ENCODE measurements at places on chromosomes 2 and 18.

DNA sequence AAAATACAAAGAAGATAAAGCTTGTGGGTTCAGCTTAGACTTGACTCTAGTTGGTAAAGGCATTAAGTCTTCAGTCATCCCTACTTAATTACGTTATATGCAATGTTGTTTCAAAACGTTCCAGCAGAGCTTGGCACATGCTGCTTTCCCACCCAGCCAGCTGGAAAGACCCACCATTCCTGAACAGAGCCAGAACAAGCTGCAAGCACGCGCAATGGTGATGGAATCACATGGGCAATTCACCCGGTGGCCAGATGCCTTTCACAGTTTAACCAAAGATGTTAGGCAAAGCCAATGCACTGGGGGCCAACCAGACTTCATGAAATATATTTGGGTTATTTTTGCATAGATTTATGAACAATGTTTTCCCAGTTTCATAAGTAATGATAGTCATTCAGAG, 123.4 kb upstream of the CDH20 start:
- DNase-seq: no peak

- DNase-seq: no peak
These were observed 78.8 kb upstream of the PELI1 start for GRCh38 chr2:64223055-64223454.

- DNase-seq: no peak
These were observed 534.8 kb downstream of the DCC start for GRCh38 chr18:52874774-52875173.

DNA sequence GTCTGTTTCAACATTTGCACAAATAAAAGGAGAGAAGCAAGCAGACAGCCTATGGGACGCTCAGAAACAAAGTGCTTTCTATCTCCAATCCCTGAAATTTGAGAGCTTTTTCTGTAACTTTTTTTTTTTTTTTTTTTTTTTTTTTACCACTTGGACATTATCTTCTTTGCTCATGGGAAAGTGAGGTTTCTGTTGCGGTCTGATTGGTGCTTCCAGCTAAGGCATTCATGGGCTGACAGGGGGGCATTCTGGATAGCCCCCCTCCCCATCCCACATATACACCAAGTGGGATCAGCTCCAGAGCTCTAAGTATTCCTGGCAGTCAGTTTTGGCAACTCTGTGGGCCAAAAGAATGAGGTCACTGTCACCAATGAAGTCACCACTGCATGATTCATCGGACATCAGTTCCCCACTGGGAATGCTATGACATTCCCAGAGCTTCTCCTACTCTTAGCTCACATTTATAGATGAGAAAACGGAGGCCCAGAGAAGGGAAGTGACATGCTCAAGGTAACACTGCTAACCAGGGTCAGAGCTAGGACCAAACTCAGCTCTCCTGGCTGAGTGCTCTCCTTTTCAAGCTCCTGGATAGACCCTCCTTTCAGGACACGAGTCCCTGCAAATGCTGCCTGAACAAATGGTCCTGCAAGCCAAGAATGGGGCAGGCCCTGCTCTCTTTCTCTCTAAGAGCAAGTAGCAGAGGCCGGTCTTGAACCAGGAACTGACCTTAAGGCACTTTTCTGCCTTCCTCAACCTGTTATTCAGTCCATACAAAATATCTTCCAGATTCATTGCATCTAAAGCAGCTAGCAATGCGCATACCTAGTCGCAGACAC, 61.3 kb downstream of the TMEM247 start:
- no peak for DNase-seq

GRCh38 chr2:172465417-172466334, 38.3 kb downstream of the ITGA6 start:
- DNase-seq: no peak

DNA sequence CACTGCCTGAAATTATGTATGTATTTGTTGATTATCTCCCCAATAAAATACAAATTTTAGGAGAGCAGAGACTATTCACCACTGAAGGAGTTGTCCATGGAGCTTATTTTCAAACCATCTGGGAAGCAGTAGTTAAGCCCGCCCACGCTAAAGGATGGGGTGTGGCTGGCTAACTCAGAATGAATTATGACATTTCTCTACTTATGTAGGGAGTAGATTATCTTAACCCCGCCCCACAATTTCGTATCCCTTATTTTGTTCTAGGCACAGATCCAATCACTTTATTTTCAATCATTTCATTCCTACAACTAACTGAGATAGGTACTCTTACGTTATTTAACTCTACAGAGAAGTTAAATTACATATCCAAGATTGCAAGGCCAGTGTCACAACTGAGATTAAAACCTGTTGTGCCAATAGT, 1.4 kb upstream of the LAPTM4A start:
- DNase-seq: no peak

GRCh38 chr2:28595323-28595722, 99.5 kb downstream of the PLB1 start:
- no peak for DNase-seq

DNA sequence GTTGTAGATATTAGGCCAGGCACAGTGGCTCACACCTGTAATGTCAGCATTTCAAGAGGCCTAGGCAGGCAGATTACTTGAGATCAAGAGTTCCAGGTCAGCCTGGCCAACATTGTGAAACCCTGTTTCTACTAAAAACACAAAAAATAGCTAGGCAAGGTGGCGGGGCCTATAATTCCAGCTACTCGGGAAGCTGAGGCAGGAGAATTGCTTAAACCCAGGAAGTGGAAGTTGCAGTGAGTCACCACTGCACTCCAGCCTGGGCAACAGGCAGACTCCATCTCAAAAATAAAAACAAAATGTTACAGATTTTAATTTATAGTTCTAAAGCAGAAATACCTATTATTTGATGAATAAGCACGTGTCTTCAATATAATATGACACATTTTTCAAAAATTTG, 65.6 kb upstream of the UBXN4 start:
- no peak for DNase-seq

- DNase-seq: no peak
These were observed 192.1 kb upstream of the NCKAP5 start for GRCh38 chr2:133760376-133760775.

DNA sequence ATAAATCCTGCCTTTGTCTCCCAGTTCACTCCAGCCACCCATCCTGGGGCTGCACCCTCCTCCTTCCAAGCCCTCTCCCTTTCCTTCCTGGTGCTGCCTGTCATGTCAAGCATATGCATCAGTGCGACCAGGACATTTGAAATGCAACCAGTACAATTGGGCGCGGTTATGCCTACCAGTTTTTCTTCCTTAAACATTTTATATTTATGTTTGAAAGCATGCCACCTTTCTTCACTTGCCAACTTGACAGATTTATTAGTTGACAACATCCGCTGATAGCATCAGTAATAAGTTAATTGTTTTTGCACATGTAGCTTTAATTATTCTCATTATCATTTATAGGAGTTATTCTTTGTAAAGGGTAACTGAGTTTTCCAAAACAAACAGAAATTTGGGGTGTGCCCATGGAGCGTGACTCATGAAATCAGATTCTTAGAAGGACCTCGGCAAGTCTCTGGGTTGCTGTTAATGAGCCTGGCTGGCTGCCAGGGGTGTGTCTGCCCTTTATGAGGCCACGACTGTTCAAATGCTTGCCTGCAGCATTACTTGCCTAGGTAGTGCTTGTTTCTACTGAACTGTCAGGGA, 32.8 kb upstream of the IL1B start:
- no peak for DNase-seq

DNA sequence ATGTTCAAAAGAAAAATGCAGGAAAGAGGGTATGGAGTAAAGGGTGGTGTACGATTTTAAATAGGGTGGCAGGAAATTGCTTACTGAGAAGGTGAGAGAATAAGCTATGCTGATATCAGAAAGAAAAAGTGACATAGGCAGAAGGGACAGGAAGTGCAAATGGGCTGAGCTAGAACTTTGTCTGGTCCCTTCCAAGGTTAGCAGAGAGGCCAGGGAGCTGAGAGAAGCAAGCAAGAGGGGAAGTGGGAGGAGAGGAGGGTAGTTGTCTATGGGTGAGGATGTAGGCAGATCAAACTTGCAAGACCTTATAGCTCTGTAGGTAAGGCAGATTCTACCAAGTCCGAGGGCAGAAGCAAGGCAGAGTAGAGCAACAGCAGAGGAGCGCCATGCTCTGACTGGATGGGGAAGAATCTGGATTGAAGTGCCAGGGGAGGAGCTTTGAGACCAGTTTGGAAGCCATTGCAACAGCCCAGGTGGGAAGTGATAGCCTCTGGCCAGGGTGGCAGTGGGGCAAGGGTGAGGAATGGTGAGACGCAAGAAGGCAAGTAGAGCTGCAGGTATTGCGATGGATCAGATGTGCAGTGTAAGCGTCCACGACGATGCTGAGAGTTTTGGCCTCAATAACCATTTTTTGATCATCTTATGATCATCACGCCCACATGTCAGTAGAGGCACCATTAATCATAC, 134.4 kb upstream of the APCDD1 start:
- DNase-seq: no peak

DNA sequence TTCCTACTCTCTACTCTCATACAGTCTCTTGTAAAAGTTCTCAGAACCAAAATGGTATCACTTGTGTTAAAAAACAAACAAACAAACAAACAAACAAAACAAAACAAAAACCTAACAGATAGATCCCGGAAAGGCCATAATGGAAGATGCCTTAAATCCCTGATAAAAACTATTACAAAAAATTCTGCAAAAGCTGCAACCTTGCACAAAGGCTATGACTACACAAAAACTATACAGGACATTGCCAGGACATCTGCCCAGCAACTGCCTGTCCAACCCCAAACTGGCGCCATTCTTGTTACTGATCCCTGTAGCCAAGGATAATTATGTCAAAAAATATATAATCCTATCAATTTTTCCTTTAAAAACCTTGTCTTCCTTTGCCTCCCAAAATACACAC, 36.3 kb upstream of the LONRF2 start:
- DNase-seq: no peak

DNA sequence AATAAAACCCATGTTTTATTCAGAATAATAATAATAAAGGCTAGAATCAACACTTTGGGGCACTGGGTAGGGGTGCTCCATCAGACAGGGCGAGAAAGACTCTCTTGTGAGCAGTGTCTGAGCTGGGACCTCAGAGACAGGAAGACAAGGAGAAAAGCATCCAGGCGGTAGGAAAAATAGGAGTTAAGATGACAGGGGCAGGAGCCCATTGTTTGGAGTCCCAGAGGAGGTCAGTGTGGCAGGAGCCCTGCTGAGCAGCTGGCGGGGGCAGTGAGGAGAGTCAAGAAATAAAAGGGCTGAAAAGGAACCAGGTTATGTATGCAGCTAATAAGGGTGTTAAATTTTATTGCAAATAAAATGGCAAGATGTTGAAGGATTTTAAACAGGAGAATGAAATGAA, 457.4 kb downstream of the FBXO15 start:
- no peak for DNase-seq

- DNase-seq: no peak
These were observed 80.3 kb upstream of the TSPYL6 start for GRCh38 chr2:54336136-54336976.

- DNase-seq: no peak
These were observed 95.7 kb upstream of the SLC39A10 start for GRCh38 chr2:195561116-195561921.

- DNase-seq: no peak
These were observed 3.9 kb upstream of the TNS1 start for GRCh38 chr2:218006741-218007140.

GRCh38 chr2:126699716-126700581, 44.0 kb downstream of the GYPC start:
- no peak for DNase-seq

- DNase-seq: no peak
These were observed 927.3 kb upstream of the CDH2 start for GRCh38 chr18:29104227-29104626.

DNA sequence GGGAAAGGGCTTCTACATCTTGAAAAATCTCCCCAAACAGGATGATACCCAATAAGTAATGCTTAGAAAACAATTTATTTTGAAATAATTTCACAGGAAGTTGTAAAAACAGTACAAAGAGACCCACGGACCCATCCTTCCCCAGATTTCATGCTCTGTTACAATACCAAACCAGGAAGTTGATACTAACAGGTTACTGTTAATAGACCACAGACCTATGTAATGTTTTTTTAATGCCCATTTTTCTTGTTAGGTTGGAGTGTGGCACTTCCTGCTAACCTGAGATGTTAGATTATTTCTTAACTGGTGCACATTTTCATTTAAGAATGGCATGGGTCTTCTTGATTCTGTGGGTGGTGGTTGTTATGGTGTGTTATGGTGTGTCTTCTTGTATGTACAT, 21.4 kb upstream of the MGAT5 start:
- DNase-seq: no peak

DNA sequence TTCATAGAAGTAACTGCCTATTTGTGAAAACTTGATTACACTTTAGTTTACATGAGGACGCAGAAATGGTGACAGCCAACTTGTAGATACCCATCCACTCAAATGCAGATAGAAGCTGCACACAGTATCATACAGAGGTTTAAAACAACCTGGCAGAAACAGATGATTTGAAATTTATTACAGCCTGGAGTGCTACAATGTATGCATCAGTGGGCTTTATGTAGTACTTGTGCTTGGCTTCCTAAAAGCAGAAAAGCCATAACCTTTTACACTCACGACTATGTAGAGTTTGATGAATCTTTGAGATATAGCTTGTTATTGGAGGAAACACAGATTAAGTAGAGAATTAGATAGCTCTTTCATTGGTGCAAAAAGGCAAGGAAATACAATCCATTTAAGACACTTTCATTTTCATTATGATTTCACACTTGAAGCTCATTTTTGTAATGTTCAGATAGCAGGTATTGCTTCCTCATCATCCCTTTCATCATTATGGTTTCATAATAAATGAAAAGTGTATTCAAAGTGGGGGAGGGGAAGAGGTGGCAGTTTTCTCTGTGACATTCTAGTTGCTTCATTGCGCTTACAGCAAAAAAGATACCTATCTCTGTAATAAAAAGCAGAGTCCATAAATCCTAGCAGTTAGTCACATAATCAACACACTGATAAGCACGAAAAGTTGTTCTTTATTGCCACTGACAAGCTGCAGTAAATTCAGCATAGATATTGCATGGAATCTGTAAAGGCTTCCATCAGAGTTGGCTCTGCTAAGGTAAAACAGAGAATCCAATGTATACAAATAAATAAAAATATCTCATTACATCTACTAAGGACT, 789.8 kb upstream of the FSHR start:
- no peak for DNase-seq

GRCh38 chr2:129656081-129656598, 323.3 kb upstream of the RAB6C start:
- DNase-seq: no peak

DNA sequence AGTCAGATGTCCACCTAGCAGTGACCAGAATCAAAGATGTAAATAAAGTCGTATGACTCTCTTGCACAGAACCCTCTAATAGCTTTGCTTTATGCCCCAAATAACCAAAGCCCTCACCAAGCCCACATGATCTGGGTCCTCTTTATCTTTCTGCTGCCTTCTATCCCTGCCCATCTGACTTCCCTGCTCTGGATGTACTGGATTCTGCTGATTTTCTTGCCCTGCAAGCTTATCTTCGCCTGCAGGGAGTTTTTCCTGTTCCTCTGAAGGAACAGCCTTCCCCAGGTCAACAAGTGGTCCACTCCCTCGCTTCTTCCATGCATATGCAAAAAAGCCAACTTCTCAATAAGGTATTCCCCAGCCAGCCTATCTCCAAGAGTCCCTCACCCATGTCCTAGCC, 18.7 kb downstream of the IL36B start:
- no peak for DNase-seq

GRCh38 chr18:79873449-79874110, 75.8 kb downstream of the KCNG2 start:
- DNase-seq: no peak

- DNase-seq: no peak
These were observed 248.5 kb upstream of the SLC8A1 start for GRCh38 chr2:40700231-40700954.

- no peak for DNase-seq
These were observed 60.3 kb downstream of the CACNB4 start for GRCh38 chr2:152038441-152038958.

Data from stimulated activated CD8-positive, alpha-beta memory T cell treated with anti-CD3 and anti-CD28 coated beads, Interleukin-15, amount 100 ng/mL, for 4 hours (primary cell).